ENCODE measurements at places on chromosomes 2 and 18.
A peak's percentile ranks its signal among the peaks of the same experiment; 100 is the strongest.

DNA sequence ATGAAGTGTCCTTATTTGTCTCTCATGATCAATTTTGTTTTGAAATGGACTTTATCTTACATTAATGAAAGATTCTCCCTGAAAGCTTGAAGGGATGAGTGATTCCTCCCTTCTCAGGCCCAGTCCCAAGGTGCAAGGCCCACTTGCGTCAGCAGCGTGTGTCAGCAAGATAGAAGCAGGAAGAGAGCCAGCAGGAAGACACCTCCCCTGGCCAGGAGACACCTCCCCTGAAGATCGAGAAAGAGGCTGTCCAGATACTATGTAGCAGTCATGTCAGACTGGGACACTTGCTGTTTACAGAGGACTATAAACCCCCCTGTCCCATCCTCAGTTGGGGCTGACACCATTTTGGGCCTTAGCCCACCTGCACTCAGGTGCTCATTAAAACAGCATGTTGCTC is 38.3 kb downstream of the TIMM21 start:
- no peak for DNase-seq

DNA sequence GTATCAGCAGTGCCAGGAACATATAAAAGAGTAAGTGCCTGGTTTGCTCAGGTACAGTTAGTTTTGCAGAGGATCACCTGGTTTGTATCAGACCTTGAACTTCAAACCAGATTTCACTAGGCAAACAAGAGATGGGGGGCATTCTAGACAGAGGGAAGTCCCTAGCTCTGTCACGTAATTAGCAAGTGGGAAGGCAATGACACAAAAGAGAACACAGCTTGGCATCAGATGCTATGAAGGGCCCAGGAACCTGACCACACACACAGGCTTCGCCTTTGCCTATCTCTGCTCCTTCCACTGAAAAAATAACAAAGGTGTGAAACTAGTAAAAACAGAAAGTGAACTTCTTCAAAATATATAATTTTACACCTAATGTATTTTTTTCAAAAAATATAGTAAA is 62.6 kb downstream of the CERKL start:
- DNase-seq = no peak

DNA sequence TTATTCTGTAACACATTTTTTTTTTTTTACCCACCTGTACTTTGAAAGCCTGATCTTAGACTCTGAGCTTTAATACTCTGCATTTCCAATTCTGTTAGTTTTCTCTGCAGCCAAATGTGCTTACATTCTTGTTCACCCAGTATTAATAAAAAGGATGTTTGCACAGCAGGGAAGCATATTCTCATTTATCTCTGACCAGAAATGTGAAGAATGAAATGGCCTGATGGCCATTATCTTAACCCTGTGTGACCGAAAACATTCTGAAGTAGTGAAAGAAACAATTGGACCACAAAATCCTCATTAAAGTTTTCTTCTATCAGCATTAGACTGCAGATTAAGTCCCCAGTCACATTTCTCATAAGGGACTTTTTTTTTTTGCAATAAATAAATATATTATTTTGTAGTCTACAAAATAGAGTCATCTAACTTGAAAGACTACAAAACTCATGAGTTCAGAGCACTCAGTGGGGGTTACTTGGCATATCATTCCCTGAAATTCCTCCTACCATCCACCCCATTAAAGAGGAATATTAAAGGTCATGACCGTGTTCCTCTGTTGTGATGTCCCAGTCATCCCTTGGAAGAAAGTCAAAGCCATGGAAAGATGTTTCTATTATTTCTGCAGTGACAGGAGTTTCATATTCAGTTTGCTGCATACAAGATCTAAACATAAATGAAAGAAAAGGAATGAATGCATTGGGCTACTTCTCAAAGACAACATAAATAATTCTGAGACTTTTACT is 364.4 kb downstream of the RND3 start:
- DNase-seq = no peak

GRCh38 chr2:158745067-158745865 is 49.9 kb upstream of the DAPL1 start:
- peak; percentile 84 for DNase-seq

- DNase-seq = no peak
Observed at GRCh38 chr18:54209471-54210180, 14.8 kb downstream of the MBD2 start.

DNA sequence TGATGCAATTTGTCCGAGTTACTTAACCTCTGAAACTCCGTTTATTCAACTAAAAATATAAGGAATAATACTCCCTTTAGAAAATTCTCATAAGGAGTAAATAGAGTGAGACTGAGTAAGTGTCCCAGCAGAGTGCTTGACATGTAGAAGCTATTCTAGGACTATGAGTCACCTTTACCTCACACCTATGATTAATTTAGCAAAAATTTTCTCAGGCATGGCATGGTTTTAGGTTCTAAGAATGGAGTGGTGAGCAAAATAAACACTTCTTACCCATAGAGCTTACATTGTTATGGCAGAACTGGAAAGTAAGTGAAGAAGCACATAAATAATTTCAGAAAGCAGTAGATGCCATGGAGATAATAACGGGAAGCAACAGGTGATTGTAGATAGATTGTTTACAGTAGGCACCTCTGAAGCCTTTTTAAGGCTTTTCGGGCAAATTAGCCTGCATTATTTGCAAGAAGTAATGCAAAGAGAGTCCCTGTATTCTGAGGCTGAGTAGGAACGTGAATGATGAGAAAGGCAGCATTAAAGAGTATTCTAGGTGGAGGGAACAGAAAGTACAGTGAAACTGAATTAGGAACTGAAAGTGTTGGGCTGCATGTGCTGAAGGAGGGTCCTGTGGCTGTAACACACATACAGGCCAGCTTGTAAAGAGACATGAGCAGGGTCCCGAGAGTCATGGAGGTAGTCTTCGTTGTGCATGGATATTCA is 209.2 kb downstream of the ZNF407 start:
- DNase-seq = no peak

GRCh38 chr2:85804583-85804982 is 50.8 kb downstream of the ATOH8 start:
- no peak for DNase-seq

- no peak for DNase-seq
Observed at GRCh38 chr2:705971-706511, 28.8 kb upstream of the TMEM18 start.

- DNase-seq = no peak
Observed at GRCh38 chr2:11827547-11827946, 81.1 kb downstream of the LPIN1 start.

DNA sequence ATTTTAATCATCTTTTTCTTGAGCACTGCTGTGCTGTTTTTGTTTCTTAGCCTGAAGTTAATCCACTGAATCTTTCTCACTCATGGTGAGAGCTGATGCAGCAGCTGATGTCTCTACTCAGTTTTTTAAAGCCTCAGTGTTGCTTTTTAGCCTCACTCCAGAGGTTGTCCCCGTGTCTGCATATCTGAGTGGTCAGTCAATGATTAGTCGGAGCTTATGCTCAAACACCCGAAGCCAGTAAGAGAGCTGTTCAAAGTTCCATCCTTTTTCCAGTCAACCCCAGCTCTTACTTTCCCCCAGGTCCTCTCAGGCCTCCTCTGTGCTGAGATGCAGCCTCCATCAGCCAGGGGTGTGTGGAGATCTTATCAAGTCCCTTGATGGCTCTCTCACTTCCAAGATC is 81.1 kb downstream of the MBOAT2 start:
- DNase-seq = no peak

GRCh38 chr18:47968006-47968676 is 37.7 kb upstream of the SMAD2 start:
- DNase-seq = no peak

DNA sequence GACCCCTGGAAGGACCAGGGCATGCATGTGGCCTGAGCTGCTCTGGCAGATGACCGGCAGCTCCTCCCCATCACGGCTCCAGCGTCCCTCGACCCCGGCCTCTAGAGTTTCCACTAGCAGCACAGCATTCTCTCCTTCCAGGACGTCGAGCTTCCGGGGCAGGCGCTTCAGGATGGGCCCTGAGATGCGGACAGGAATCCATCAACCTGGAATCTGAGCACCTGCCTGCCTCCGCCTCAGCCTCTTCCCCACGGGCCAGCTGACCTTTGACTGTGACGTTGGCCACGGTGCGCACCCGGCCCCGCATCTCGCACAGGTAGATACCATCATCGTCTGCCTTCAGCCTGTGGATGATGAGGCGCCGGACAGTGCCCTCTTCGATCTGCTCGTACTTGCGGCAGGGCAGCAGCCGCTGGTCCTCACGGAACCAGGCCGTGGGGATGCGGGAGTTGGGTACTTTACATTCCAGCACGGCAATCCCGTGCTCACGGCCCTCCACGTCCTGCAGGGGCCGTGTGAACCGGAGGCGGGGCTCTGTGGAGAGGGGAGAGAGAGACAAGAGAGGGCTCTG is 3.5 kb downstream of the OBSL1 start:
- no peak for DNase-seq

DNA sequence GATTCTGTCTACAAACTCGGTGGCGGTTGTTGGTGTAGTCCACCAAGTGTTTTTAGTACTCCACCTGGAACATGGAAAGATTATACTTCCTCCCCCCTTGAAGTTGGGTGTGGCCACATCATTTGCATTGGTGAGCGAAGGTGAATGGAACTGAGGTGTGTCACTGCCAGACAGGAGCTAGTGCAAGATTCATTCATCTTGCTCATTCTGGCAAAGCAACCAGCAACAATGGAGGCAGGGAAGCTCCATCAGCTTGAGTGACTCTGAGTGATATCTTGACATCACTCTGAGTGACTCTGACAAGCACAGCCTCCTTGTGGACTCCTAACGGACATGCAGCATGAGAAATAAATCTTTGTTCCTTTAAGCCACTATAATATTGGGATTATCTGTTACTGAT is 54.7 kb upstream of the SLC1A4 start:
- no peak for DNase-seq

DNA sequence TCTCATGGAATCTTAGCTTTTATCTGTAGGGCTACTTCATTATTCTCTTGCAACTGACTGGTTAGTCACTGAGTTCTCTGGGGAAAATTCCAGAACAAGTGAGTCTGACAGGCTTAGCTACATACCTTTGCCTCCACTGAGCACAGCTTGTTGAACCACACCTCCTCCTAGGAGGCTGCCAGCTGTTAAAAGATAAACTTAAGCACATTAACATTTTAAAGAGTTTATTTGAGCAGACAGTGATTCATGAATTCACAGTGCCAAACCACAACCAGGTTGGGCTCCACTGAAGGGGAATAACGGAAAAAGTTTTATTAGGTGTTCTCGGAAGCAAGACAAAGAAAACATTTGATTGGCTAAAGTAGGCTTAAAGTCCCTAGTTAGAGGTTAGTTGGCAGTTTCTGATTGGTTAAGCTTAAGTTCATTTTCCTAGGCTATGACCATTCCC is 12.5 kb upstream of the SLC38A11 start:
- DNase-seq = no peak

DNA sequence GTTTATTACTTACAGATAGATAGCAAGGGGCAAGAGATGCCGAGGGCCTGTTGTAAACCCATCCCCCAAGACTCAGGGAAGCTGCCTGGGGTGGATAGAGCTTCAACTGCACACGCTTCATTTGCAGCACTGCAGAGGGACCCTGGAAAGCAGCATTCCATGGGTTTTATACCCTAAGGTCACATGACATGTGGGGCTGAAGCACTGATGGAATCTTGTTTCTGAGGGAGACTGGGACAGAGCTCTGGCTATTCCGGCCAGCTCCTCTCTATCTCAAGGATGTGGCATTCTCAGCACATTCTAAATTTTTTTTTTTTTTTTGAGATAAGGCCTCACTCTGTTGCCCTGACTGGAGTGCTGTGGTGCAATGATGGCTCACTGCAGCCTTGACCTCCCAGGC is 300.1 kb downstream of the MYCN start:
- no peak for DNase-seq

GRCh38 chr2:142796161-142796560 is 81.3 kb upstream of the KYNU start:
- DNase-seq = no peak

- no peak for DNase-seq
Observed at GRCh38 chr2:216086207-216086893, 4.6 kb downstream of the TMEM169 start.

DNA sequence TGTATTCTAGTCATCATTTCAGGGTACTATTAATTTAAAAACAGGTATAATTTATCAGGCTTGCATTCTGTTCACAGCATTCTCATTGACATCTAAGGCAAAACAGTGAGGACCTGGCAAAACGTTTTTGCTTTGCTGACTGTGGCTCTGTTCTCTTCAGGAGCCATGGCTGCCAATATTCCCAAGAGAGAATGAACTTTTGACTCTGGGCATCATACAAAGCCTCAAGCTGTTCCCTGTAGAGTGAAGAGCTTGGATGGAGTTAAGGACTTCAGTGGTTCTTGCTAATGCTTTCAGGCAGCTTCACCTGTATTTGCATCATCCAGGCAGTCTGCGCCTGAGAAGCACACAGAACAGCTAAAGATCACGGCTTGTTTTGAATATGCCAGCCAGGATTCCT is 65.9 kb upstream of the CAVIN2 start:
- no peak for DNase-seq

- DNase-seq = no peak
Observed at GRCh38 chr18:74947417-74947816, 261.5 kb downstream of the PTGR3 start.

DNA sequence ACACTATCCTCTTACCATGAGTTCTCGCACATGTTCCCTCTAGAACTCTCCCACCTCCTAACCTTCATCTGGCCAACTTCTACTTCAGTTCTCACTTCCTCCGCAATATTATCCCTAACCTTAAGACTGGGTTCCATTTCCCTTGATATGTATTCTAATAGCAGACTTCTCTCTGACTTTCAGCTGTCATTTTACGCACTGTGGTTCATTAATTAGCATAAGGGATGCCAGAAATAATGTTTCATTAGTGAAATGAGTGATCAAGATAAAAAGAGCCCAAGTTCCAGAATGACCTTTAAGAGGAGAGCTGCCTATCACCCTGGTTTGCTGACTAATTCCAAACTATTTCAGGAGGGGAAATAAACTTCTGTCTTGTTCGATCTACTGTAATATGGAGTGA is 108.6 kb upstream of the CCDC150 start:
- no peak for DNase-seq

GRCh38 chr2:220057391-220057790 is 430.0 kb downstream of the SLC4A3 start:
- no peak for DNase-seq

Data from Ammon's horn (tissue), 1 donor.